Activated CD4-positive, alpha-beta T cell treated with anti-CD3 and anti-CD28 coated beads, Interleukin-2, amount 10 ng/mL, durations not matched to agents 7 days and 5 days (primary cell): ENCODE measurements at places on chromosomes 7 and 10. TPM values are rescaled to one million over a fixed set of nuclear protein-coding genes. Genes with fewer than 3 reads are reported as not detected.
A peak's percentile ranks its signal among the peaks of the same experiment; 100 is the strongest.

The FAM25A gene
- not detected for total RNA-seq

The IGF2BP3 gene
- total RNA-seq = 0.50 TPM

The BTBD16 gene
- not detected for total RNA-seq

DNA sequence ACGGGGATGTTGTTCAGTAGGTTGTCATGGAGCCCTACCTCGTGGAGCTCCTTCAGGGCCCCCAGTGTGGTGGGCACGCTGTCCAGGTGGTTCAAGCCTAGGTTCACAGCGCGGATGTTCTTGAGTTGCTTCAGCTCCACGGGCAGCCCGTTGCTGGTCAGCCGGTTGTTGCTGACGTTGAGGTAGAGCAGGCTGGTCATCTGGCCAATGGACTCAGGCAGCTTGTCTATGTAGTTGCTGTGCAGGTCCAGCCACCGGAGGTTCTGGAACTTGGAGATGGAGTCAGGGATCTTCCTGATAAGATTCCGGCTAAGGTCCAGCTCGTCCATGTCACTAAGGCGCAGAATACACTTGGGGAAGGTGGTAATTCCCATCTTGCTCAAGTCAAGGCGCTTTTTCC is 26.0 kb downstream of the LRRC18 start:
- H3K27me3 ChIP-seq = peaks cover 12% of the 10 kb centered on the region
- no peaks in the 10 kb centered on the region for H3K36me3 ChIP-seq
- H3K4me1 ChIP-seq = no peaks in the 10 kb centered on the region

DNA sequence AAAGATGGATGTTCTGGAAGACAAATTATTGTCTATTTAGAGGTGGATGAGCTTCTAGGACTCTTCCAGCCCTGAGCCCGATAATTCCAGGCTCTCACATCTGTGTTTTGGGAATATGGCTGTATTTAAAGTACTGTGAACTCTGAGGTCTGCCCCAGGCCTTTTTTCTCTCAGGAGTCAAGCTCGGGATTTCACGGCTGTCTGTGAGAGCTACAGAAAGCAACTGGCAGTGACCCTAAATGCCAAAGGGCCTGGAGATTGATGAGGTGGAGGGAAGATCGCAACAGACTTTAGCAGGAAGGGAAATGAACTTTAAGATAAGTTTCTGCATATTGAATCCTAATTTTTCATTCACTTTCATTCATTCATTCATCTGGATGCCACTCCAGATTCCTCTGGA is 51.0 kb upstream of the COL13A1 start:
- no peak overlapping the region for H3K27ac ChIP-seq
- H3K27me3 ChIP-seq = peaks cover 18% of the 10 kb centered on the region
- no peaks in the 10 kb centered on the region for H3K36me3 ChIP-seq
- no peaks in the 10 kb centered on the region for H3K4me1 ChIP-seq

DNA sequence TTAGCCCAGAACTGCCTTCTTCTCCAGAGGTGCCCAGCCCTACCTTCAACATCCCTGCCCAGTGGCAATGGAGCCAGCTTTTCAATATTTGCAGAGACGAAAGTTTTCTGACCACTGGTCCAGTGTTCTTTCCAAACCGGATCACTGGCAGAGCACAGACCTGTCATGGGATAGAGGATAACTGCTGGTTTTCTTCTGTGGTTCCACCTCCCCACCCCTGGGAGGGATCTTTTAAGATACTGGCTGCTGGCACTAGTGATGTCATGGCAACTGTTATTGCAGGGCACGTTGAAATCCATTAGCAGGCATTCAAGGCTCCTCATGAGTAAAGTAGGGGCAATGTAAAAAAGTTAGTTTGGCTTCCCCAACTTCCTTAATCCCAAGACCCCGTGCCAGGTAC is 387.1 kb downstream of the LRMDA start:
- no peak for DNase-seq
- H3K4me3 ChIP-seq = no peak overlapping the region
- no peaks in the 10 kb centered on the region for H3K36me3 ChIP-seq

DNA sequence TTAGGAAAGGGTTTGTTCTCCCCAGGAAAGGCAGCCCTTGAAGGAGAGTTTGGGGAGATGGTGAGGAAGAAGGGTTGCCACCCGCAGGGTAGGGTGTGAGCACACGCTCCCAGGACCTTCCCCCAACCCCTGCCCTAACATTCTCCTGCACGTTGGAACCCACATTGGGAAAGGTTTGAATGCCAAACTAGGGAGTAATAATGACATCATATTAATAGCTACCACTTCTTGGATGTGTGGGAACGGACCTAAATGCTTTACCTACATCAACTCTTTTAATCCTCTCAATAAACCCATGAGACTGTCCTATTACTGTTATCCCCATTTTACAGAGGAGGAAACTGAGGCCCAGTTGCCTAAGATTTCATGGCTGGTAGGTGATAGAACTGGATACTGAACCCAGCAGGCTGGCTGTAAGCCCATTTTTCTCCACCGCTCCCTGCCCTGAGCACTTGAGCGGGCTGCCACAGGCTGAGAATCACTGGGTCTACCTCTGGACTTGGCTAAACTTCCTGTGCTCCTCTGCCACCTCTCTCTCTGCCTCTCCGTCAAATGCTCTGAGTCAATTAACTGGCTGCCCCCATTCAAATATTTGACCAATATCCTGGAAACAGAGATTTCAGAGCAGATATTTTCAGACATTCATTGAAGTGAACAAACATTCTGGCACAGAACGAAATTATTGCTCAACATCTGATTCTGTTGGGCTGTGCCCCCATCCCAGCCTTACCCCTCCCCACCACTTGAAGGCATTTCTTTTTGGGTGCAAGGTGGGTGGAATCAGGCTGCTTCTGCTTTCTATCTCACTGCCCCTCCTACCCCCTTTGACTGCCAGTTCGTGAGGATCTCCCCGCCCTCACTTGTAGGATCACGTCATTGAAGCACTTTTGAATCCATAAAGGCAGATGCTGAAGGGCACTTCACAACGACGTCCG is 129.7 kb downstream of the C10orf105 start:
- no peaks in the 10 kb centered on the region for H3K36me3 ChIP-seq
- H3K27ac ChIP-seq = no peak overlapping the region
- H3K4me3 ChIP-seq = no peak overlapping the region
- no peak for DNase-seq

DNA sequence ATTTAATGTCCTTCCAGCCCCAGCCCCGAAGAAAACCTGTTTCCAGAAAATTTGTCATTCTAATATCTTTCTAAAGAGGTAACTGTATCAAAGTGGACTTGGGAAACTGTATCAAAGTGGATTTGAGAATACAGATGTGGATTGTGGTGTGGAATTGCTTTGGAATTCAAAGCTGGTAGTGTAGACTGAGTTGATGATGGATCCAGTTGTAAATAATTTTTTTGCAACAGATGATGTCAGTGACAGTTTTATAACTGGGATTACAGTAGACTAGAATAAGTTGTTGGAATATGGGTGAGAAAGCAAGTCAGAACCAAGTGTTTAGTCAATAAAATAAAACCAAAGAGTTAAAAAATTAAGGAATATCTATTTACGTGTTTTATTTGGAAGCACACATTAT is 202.1 kb downstream of the LRMDA start:
- no peak overlapping the region for H3K27ac ChIP-seq
- no peaks in the 10 kb centered on the region for H3K4me1 ChIP-seq
- H3K36me3 ChIP-seq = no peaks in the 10 kb centered on the region

DNA sequence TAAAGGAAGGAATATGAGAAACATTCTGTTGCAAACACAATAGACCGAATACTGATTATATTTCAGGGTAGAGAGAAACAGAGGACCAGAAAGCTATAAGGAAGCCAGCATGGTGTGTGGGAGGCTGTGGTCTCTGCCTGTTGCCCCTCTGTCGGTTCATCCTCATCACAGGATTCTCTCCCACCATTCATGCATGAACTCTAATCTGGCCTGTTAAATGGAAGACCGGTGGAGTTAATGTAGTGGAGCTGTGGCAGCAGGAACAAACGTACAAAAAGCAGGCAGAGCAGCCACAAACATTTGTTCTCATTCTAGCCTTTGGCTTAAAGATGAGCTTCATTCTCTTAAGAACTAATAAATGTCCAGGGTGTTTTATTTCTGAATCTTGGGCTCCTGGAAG is 902.4 kb downstream of the LRMDA start:
- H3K27ac ChIP-seq = no peak overlapping the region
- no peak for DNase-seq
- no peaks in the 10 kb centered on the region for H3K27me3 ChIP-seq
- H3K4me3 ChIP-seq = no peak overlapping the region

DNA sequence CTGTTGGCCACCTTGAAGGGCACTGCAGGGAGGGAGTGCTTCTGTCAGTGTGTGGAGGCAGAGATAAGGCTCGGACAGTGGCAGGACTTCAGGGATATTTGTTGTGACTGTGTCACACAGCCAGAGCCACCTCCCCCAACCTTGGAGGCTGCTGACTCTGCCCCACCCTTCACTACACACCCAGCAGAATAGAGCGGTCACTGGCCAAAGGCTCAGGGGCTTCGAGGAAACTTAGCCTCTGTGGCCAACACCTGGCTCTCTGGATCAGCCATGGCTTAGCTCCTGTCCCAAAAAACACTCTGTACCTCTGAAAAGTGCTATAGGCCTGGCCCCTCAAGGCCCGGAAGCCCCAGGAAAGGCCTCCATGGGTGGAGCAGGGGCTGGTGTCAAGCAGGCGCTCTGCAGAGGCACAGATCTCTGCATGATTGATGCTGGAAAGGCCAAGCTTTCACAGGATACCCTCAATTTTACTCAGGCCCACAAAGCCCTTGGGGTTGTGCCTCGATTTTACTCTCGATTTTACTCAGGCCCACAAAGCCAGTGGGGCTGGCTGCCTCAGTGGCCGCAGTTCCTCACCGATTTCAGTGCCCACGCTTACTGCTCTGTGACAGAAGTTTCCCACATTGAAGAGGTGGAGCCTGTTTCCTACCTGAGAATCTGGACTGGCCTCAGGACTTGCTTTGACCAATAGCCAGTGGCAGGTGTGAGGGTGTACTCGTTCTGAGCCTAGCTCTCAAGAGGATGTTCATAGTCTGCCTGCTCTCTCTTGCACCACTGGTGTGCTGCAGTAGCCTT is 113.2 kb upstream of the GPR26 start:
- no peaks in the 10 kb centered on the region for H3K36me3 ChIP-seq
- H3K27me3 ChIP-seq = peaks cover 5% of the 10 kb centered on the region
- H3K4me1 ChIP-seq = no peaks in the 10 kb centered on the region
- H3K27ac ChIP-seq = no peak overlapping the region

DNA sequence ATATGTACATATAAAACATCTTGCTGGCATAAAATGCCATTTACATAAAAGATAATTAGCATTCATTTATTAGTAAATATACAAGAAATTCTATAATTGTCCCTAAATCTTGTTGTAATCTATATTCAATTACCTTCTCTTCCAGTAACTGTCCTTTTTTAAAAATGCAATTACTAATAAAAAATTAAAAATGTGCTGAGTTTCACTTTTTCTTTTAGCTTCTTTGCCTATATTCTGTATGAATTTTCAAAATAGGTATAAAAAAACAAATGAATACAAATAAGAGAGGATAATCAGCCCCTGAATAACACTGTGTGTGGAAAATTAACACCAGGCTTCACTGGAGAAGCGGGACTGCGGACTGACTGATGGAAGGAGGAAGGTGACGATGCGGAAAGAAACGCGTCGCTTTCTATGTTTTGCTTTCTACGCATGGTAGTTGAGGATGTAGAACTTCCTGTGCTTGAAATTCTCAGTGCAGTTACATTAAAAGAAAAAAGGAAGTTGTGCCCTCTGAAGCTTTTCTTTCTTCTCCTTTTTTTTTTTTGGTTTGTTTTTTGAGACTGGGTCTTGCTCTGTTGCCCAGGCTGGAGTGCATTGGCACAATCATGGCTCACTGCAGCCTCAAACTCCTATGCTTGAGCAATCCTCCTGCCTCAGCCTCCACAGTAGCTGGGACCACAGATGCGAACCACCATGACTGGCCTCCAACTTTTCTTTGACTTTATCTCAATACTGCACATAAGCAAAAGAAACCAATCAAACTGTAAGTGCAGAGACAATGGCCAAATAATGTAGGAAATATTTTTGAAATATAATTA is 7.4 kb upstream of the ZMYND11 start:
- peak overlapping the region; percentile 88 for H3K27ac ChIP-seq
- no peaks in the 10 kb centered on the region for H3K36me3 ChIP-seq
- peaks cover 24% of the 10 kb centered on the region for H3K4me1 ChIP-seq
- DNase-seq = peak; percentile 50

GRCh38 chr10:13839030-13839429 is 252.3 kb downstream of the PRPF18 start:
- no peak overlapping the region for H3K4me3 ChIP-seq
- no peak overlapping the region for H3K27ac ChIP-seq

GRCh38 chr10:809671-810350 is 120.3 kb upstream of the DIP2C start:
- H3K36me3 ChIP-seq = peaks cover 51% of the 10 kb centered on the region
- H3K27ac ChIP-seq = no peak overlapping the region
- no peak for DNase-seq
- H3K4me3 ChIP-seq = no peak overlapping the region

DNA sequence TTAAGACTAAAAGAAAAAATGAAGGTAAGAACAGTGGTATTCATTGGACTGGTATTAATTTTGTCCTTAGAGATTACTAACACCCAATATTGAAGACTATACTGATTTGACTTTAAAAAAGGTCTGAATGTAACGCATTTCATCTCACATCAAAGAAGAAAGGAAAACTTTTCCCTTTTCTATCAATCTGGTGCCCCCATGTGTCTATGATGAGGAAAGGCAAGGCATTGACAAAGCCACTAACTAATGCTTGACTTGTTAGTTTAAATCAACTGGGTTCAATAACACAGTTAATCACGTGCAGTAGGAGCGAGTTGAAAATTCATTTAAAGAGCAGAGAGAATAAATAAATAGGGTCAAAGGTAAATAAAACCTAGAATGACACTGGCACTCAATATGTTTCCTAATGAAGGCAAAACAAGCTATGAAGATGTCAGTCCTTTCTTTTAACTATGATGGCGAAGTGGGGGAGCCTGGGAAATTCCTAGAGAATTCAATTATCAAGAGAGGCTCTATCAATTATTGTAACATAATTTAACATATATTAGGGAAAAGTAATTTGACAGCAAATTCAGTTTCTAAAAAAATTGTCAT is 180.9 kb downstream of the ANK3 start:
- H3K27me3 ChIP-seq = no peaks in the 10 kb centered on the region
- peaks cover 46% of the 10 kb centered on the region for H3K4me1 ChIP-seq
- no peak overlapping the region for H3K27ac ChIP-seq
- H3K36me3 ChIP-seq = peaks cover 35% of the 10 kb centered on the region
- H3K4me3 ChIP-seq = no peak overlapping the region

DNA sequence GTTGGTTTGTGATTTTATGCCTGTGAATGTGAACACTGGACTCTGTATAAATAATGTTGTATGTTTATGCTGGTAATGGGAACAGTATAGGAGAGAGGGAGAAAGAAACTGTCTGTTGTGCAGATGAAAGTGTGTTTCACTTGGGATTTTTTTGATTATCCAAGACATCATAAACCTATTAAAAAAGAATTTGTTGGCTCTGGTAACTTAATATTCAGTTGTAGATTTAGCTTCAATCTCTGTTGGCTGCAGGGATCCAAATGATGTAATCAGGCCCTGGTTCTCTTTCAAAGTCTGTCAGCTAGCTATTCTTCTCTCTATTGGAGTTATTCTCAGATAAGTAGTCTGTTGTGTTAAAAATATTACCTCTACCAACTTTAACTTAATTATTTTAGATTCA is 168.8 kb upstream of the RHOBTB1 start:
- no peaks in the 10 kb centered on the region for H3K4me1 ChIP-seq
- H3K4me3 ChIP-seq = no peak overlapping the region
- H3K27ac ChIP-seq = no peak overlapping the region
- no peaks in the 10 kb centered on the region for H3K36me3 ChIP-seq
- DNase-seq = no peak
- peaks cover 4% of the 10 kb centered on the region for H3K27me3 ChIP-seq
